ENCODE measurements at places on chromosomes 11 and 22.

GRCh38 chr11:116702772-116703385 is 69.9 kb downstream of the BUD13 start:
- no peak for DNase-seq

DNA sequence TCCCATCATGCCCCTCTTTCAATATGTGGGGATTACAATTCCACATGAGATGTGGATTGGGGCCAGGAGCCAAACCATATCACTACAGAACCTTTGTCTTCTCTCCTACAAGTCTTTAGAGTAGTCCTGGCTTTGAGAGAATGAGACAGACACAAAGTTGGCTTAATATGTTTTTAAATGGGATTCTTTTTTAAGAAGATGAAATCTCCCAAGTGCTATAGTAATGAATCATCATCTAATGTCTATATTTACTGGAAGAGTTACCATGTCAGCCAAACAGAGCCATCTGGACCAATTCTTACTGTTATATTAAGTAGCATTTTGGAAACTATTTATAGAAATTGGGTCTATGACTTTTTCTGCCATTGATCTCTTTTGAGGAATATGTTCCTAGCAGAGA is 38.1 kb upstream of the CARD18 start:
- DNase-seq, result no peak

DNA sequence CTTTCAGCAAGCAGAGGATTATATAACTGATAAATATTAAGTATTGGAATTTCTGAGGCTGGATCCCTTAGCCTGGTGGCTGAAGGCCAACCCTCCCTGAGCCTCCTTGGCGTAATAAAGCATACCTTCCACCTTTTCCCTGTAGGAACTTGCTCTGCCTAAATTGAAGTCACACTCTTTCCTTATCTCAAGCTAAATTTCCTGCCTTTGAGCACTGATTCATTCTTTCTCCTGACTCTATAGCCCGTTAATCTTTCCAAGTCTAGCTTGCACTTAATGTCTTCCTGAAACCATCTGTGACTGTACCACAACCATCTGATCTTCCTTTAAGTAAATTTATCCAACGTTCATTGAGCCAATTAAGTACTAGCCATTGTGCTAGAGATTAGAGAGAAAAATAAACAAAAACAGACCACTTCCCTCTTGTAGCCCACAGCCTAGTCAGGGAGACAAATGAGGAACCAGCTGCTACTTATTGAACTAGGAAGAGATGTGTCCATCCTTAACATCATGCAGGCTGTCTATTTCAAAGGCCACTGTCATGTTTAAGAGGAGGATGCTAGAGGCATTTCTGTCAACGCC is 62.9 kb downstream of the GRK3 start:
- no peak for DNase-seq

GRCh38 chr22:30267382-30268302 is 991 bp upstream of the OSM start:
- no peak for DNase-seq

GRCh38 chr11:22851477-22851876 is 8.8 kb downstream of the CCDC179 start:
- DNase-seq, result no peak

DNA sequence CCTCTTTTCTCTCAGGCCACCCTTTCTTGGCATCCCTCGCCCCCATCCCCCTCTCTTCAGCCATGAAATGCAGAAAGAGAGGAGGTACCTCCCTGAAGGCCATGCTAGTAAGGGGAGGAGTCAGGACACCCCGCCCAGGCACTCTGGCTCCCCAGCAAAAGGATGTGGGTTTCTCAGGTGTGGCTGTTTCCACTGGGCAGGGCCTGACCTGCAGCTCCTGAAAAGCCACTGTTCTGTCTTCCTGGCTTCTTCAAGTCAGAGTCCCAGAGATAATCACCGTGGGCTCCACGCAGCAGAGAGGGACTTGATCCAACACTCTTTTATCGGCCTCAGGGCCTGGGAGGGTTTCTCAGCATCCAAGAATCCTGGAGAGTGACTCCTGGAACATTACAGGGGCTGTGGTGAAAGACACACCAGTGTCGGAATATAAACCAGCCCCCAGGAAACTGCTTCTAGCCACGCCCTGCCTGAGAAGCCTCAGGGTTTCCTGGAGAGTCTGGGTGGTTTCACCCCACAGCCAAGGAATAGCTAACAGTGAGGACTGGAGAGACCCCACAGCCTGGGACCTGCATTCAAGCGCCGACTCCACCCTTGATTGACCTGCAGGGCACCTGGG is 45.7 kb upstream of the TSPAN18 start:
- DNase-seq, result no peak
